ENCODE measurements at places on chromosomes 11 and 22. TPM values are rescaled to one million over a fixed set of nuclear protein-coding genes. Genes with fewer than 3 reads are reported as not detected.

GRCh38 chr22:31230871-31231621 lies 18.9 kb downstream of the LIMK2 start:
- H3K4me3 ChIP-seq: no peak overlapping the region
- no peaks in the 10 kb centered on the region for H3K27me3 ChIP-seq
- peaks cover 22% of the 10 kb centered on the region for H3K36me3 ChIP-seq
- DNase-seq: peak; percentile 66
- H3K4me1 ChIP-seq: peaks cover 7% of the 10 kb centered on the region
- no peak overlapping the region for H3K27ac ChIP-seq

- H3K27ac ChIP-seq: peak overlapping the region; percentile 85
- DNase-seq: no peak
- H3K4me1 ChIP-seq: peaks cover 23% of the 10 kb centered on the region
- H3K36me3 ChIP-seq: no peaks in the 10 kb centered on the region
- no peaks in the 10 kb centered on the region for H3K27me3 ChIP-seq
- peak overlapping the region; percentile 78 for H3K4me3 ChIP-seq
Measured at GRCh38 chr11:121654843-121655536, 202.2 kb upstream of the SORL1-AS1 start.

DNA sequence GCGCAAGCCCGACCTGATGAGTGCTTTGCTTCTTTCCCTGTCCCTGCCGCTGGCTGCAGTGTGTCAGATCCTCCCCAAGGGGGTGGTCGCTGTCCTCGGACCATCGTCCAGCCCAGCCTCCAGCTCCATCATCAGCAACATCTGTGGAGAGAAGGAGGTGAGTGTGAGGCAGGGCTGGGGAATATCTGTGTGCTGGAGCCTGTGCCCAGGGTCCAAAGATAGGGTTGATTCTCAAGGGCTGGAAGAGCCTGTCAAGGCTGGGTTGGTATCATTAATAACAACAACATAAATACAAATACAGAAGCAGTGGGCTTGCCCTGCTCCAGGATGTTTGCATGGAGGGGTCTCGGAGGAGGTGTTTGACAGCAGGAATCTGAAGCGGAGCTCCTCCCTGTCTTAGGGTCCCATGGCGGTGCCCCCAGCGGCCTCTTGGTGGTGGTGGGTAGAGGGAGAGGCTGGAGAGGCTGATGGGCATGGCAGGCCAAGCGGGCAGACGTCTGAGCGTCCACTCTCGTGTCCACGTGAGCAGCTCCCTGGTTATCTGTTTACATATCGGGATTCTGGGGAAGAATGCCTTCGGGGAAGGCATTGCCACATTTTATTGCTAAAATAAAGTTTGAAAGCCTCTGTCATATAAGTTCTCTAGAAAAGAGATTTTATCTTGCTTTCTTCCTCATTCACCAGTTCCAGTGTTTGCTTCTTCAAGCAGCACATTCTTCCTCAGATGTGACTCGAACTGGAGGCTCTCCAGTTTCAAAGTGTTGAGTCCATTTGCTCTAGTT lies 208.4 kb upstream of the TBCEL start:
- peak; percentile 73 for DNase-seq
- no peak overlapping the region for H3K27ac ChIP-seq

- H3K4me3 ChIP-seq: no peak overlapping the region
- peaks cover 3% of the 10 kb centered on the region for H3K36me3 ChIP-seq
- H3K27me3 ChIP-seq: no peaks in the 10 kb centered on the region
- H3K4me1 ChIP-seq: no peaks in the 10 kb centered on the region
Measured at GRCh38 chr11:64900263-64900678, 16.7 kb downstream of the ATG2A start.

GRCh38 chr11:133232665-133233064 lies 299.6 kb downstream of the OPCML start:
- H3K27ac ChIP-seq: no peak overlapping the region
- no peak for DNase-seq
- H3K4me1 ChIP-seq: peaks cover 2% of the 10 kb centered on the region
- peaks cover 3% of the 10 kb centered on the region for H3K27me3 ChIP-seq

DNA sequence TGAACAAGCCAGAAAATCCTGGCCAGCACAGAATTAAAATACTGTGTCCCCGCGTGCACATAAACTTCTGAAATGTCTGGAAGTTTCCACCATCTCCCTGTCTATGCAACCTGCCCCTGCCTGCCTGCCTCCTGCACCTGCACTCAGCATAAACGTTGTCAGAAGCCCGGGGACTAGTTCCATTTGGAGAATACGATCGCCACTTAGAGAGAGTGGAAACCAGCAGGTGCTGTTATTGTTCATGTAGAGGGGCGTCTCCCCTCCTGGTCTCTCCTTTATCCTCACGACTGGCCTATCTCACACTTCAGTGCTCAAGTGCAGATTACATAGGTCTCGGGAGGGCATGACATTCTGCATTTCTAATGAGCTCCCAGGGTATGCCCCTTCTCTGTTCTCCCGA lies 35.6 kb downstream of the MPPED1 start:
- no peak overlapping the region for H3K4me3 ChIP-seq
- H3K36me3 ChIP-seq: no peaks in the 10 kb centered on the region
- H3K27me3 ChIP-seq: no peaks in the 10 kb centered on the region
- no peaks in the 10 kb centered on the region for H3K4me1 ChIP-seq
- no peak for DNase-seq
- H3K27ac ChIP-seq: no peak overlapping the region

DNA sequence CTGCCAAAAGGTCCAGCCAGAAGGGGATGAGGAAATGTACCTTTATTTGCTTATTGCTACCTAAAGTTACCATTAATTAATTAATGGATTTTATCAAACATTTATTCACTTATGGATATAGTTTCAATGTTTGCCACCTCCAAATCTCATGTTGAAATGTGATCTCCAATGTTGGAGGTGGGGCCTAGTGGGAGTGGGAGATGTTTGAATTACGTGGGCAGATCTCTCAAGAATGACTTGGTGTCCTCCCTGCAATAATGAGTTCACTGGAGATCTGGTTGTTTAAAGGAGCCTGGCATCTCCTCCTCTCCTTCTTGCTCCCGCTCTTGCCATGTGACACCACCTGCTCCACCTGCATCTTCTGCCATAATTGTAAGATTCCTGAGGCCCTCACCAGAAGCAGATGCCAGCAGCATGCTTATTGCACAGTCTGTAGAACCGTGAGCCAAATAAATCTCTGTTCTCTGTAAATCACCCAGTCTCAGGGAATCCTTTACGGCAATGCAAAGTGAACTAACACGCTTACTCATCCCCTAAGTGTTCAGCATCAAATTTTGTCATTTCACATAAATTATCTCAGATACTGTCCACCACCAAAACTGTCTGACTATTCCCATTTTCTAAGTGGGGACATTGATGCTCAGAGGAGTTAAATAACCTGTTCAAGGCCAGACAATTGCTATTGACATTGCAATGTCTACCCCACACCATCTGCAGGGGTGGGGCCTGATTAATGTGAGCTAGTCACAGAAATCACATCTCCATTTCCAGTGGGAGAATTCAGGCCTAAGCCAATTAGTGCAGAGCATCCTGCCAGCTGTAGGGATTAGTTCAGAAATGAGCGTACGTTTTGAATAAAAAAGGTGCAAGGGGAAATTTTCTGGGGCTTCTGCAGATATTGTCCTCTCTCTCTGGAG lies 51.6 kb upstream of the SYN3 start:
- no peaks in the 10 kb centered on the region for H3K36me3 ChIP-seq
- H3K27me3 ChIP-seq: no peaks in the 10 kb centered on the region

GRCh38 chr11:104319396-104319795 lies 155.4 kb upstream of the PDGFD start:
- H3K4me3 ChIP-seq: no peak overlapping the region
- no peaks in the 10 kb centered on the region for H3K36me3 ChIP-seq
- DNase-seq: no peak
- no peaks in the 10 kb centered on the region for H3K27me3 ChIP-seq
- H3K27ac ChIP-seq: no peak overlapping the region

DNA sequence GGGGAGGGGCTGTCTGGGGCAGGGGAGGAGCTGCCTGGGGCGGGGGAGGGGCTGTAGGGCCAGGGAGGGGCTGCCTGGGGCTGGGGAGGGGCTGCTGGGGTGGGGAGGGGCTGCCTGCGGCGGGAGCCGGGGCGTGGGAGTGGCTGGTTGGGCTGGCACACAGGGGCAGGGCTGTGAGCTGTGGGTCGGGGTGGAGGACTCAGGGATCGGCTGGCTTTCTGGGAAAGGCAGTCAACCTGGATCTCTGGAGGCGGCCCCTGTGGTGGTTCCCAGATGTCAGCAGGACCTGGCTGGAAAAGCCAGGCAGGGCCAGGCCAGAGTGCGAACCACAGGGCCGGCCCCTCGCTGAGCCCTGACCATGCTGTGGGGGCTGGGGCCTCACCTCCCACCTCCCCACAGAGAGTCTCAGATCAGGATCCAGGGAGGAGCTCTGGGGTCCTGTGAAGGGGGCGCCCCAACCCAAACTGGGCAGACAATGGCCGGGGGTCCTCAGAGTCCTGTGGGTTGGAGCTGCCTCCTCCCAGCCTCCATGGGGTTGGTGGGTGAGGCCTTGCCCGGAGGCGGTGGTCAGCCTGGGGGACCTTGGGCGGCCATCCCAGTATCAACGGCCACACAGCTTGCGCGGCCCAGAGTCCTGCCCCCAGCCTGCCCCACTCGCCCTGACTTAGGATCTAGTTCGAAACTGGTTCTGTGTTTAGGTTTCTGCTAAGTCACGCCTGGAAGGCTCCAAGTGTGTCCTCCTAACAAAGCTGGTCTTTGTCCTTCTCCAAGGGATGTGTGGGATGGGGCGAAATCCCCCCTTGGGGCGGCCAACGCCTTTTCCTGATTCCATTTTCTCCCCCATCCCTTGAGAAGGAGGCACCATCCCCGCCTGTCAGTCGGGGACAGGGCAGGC lies 1.9 kb downstream of the MUC5B start:
- no peaks in the 10 kb centered on the region for H3K27me3 ChIP-seq
- H3K4me1 ChIP-seq: no peaks in the 10 kb centered on the region
- H3K36me3 ChIP-seq: no peaks in the 10 kb centered on the region
- H3K27ac ChIP-seq: no peak overlapping the region
- DNase-seq: peak; percentile 84

- no peak overlapping the region for H3K4me3 ChIP-seq
- no peaks in the 10 kb centered on the region for H3K36me3 ChIP-seq
- no peaks in the 10 kb centered on the region for H3K27me3 ChIP-seq
- peak; percentile 24 for DNase-seq
- no peak overlapping the region for H3K27ac ChIP-seq
- no peaks in the 10 kb centered on the region for H3K4me1 ChIP-seq
Measured at GRCh38 chr22:19666673-19667593, 47.4 kb upstream of the SEPTIN5 start.

DNA sequence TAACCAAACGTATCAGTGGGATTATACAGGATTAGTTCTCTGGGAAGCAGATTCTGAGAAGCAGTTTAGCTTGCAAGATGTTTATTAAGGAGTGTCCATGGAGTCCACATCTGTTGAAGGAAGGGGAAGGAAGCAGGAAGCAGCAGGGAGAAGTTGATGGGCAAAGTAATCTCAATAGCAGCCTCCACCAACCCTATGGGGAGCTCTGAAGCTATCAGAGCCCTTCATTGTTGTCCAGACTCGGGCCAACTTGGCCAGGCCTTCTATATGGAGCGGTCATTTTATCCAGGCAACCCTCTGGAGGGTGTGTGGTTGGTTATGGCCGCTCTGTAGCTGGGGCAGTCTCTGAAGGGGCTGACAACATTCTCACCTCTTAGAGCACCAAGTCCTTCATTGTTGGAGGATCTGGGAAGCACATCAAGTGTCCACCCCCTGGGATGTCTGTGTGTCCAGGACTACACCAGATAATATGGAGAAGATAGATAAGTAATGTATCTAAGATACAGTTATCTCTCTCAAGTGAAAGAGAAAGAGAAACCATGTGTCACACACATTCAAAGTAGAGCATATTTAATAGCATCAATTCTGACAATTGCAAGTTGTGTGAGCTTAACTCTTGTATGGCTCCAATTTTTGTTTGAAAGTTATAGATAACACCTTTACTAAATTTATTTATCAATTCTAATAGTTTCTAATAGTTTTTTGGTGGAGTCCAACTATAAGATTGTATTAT lies 101.7 kb upstream of the TRIM77 start:
- H3K27ac ChIP-seq: no peak overlapping the region
- no peaks in the 10 kb centered on the region for H3K36me3 ChIP-seq
- H3K27me3 ChIP-seq: no peaks in the 10 kb centered on the region
- no peaks in the 10 kb centered on the region for H3K4me1 ChIP-seq
- DNase-seq: no peak

DNA sequence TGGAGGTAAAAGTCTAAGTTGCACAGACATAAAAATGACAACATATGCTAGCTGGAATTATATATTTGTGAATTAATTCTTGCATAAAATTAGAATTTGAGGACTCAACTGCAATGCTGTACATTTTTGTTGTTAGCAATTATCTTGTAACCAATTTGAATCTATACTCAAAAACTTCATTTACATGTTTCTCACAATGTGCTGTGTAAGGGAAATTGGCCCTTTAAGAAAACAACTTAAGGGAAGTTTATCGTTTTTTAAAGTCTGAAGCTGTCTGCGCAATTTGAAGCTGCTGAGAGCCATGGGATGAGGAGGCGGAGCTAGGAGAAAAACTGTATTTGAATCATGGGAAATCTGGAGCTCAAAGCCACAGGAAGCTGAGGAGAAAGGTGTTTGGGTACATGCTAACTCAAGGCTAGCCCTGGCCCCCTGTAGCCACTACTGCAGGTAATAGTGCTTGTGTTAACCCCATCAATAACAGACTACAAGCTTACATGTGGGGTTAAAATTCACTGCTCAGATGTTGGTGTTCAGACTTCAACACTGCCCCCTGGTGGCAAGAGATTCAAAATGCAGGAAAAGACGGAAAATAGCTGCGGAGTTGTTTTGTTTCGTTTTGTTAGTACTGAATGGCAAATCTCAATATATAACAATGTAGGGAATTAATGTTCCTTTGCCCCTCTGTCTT lies 126.1 kb downstream of the BRD1 start:
- H3K36me3 ChIP-seq: no peaks in the 10 kb centered on the region
- H3K4me1 ChIP-seq: no peaks in the 10 kb centered on the region
- H3K27ac ChIP-seq: no peak overlapping the region
- no peak overlapping the region for H3K4me3 ChIP-seq
- no peaks in the 10 kb centered on the region for H3K27me3 ChIP-seq
- peak; percentile 61 for DNase-seq

Gene SYNGR1
- 19.0 TPM for total RNA-seq

Gene OR4D11
- total RNA-seq: not detected

Gene FJX1
- 17.5 TPM for total RNA-seq

Gene LYVE1
- total RNA-seq: not detected

Gene SHISAL1
- 0.36 TPM for total RNA-seq
